ENCODE measurements at places on chromosomes 2 and 18.
A peak's percentile ranks its signal among the peaks of the same experiment; 100 is the strongest.

- no peak for DNase-seq
Observed at GRCh38 chr2:233248999-233249398, 2.5 kb upstream of the ATG16L1 start.

DNA sequence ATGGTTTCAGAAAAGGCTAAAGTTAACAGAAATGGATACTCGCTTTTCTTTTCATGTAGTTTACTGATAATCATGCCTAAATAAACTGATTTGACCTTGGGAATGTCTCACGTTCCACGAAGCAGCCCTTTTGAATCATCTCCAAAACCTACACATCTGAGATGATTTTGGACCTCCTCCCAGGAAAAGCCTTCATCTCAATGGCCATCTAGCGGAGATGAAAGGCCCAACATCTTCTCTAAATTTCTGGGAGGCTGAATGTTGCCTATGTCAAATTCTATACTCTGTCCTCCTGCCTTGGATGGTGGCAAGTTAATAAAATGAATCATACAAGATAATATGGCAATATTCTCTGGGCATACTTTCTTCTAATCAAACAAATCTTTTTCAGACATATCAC, 448.5 kb downstream of the ZEB2 start:
- DNase-seq: peak; percentile 81

DNA sequence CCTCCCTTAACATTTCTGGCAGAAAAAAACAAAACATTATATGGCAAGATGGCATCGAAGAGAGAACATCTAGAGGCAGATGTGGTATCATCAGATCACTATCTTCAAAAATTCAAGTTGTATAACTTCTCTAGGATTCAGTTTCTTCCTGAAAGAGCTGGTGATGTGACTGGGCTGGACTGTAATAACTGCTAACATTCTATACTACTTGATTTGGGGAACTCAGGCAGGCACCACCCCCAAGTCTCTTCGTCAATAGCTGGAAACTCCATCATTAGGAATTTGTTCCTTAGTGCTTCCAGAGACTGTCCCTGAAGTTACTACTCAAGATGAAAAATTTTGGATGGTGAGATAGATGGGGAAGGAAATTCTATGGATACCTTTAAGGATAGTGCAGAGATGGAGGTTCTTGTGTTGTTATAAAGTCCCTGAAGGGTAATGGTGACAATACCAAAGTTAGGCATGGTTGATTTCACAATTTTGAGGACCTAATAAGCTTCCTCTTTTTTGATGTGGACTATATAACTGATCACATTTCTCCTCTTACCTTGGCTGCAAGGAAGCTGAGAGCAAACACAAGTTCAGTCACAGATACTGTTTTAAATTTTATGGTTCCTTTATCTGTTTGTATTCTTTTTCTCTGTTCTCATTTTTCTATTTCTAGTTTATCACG, 59.1 kb upstream of the PGAP1 start:
- no peak for DNase-seq

- no peak for DNase-seq
Observed at GRCh38 chr2:186125156-186125555, 360.9 kb upstream of the ZC3H15 start.

DNA sequence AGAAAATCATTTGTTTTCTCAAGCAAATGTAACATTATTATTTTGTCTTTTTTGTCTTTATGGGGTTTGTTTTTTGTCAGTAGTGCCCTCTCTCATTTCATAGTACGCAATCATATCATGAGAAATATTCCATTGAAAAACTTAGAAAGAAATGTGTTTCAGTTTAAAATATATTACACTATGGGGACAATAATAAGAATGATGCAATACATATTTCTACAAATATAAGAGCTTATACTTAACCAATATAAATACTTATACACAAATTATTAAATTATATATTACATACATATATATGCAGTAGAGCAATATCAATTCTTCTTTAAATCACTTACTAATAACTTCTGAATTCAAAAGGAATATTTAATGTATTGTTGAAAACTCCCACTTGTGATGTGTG, 13.7 kb downstream of the LRRTM4 start:
- DNase-seq: no peak

All from IMR-90 (cell line).